ENCODE measurements at places on chromosomes 6 and 20.

DNA sequence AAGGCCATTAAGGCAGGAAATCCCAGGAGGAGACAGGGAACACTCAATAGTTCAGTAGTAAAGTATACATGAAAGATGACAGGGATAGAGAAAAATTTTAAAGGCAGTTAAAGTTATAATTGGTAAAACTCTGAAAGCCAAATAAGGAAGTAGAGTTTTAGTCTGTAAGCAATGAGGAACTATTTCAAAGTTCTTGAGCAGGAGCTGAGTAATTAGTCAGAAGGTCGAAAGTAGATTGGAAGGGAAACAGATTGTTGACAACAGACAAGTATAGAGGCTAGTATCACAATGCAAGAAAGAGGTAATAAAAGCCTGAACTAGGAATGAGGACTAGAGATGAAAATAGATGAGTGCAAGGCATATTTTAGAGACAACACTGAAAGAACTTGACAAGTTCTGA is 150.3 kb downstream of the CDK19 start:
- no peak for DNase-seq

DNA sequence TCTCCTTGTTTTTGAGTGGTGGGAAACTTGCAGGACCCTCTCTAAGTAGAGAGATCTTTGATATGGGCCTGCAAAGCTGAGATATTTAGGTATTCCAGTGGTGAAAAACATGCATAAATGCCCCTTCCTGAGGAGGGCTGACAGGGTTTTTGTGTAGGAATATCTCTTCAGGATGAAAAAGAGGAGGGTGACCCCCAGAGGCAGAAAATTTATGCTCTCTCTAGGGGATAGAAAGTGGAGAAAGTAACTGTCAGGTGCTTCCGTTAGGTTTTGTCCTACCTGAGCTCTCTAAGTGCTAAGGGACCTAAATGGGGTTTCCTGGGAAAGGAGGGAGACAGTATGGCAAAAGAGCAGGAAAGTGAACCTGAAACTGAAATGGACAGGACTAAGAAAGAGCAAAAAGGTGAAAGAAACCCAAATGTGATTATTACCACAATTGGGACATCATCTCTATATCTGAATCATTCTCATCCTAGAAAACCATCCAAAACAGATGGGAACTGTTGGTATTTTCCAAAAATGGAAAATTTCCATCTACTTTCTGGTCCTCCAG is 2.0 kb downstream of the COL19A1 start:
- no peak for DNase-seq

DNA sequence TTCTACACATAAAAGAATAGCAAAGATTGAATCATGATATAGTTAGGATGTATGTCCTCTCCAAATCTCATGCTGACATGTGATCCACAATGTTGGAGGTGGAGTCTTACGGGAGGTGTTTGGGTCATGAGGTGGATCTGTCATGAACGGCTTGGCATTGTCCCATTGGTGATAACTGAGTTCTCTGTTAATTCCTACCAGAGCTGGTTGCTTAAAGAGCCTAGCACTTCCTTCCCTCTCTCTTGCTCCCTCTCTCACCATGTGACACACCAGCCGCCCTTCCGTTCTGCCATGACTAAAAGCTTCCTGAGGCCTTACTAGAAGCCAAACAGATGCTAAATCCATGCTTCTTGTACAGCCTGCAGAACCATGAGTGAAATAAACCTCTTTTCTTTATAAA is 8.3 kb downstream of the TNFRSF21 start:
- no peak for DNase-seq

GRCh38 chr6:162069995-162070394 is 657.6 kb downstream of the PRKN start:
- DNase-seq, result no peak

DNA sequence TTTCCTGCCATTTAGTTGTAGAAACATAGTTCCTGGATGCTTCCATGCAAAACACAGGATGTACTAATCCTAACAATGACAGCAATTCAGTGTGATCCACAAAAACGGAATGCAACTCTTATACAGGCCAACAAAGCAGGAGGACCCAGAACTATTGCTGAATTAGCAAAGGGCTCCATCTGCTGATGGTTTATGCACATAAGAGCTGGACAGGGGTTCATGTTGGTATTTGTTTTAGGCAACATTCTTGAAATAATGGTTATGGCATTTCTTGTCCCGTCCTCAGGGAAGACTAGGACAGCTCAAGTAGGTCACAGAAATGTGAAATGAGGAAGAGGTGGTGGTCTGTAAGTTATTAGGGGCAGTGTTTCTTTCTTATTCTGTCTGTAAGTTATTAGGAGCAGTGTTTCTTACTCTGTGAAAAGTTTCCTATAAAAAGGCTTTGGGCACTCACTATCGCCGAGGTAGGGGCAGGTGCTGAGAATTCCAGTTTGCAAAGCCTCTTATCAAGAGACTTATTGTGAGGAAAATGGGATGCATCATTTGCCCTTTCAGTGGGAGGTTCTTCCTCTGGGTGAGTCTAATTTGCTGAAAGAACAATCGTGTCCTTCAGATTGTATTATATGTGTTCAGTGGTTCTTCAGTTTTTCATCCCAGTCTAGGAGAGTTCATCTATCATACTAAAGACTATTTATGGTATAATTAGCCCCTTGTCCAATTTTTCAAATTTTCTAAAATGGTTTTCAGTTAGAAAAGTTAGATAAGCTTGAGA is 171.1 kb downstream of the MCHR2 start:
- no peak for DNase-seq

DNA sequence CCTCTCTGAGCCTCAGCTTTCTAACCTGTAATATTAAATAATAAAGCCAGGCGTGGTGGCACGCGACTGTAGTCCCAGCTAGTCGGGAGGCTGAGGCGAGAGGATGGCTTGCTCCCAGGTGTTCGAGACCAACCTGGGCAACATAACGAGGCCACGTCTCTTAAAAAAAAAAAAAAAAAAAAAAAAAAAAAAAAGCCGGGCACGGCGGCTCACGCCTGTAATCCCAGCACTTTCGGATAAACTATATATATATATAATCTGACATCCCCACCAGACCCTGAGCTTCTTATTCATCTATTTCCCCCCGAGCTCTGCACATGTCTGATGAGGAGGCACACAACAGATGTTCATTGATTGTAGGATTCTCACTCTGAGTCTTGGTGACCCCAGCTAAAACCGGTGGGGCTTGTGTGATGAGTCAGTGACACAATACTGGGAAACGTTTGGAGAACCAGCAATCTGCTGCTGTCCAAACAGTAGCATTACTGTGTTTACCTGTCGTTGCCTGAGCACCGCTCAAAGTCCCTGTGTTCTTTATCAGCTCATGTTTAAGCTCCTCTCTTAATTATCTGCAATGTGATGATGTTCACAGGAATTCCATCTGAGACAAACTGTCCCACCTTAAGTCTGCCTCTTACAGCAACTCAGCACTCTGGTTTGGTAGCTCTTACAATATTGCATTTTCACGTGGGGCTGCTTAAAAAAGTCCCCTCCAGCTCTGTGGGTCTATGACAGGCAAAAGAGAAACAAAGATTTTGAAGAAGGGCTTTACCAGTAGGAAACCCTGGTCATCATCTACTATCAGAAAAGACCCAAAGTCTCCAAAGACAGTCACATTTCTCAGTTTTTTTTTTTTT is 1.0 kb upstream of the SPATA2 start:
- no peak for DNase-seq

- DNase-seq, result no peak
Observed at GRCh38 chr6:145929037-145929633, 35.0 kb downstream of the SHPRH start.

GRCh38 chr6:28008053-28008452 is 51.0 kb downstream of the OR2B6 start:
- no peak for DNase-seq

- DNase-seq, result no peak
Observed at GRCh38 chr6:128569732-128570679, 49.6 kb upstream of the PTPRK start.

GRCh38 chr6:4371207-4371921 is 236.0 kb upstream of the ECI2 start:
- DNase-seq, result no peak

GRCh38 chr20:2654831-2655230 is 2.4 kb downstream of the NOP56 start:
- no peak for DNase-seq

GRCh38 chr6:73969971-73970970 is 274.3 kb downstream of the CD109 start:
- no peak for DNase-seq

DNA sequence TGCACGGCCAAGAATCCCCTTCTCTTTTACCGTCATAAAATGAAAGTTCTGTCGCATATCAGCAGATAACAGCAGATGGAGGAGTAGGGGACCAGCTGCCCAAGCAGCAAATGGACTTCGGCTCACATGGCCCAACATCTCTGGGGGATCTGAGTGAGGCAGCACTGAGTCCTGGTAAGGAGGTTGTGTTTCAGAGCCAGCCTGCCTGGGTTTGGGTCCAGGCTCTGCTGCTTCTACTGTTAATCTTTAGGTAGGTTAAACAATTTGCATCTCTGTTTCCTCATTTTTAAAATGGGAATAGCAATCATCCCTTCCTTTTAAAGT is 193.6 kb downstream of the DOK5 start:
- DNase-seq, result no peak

DNA sequence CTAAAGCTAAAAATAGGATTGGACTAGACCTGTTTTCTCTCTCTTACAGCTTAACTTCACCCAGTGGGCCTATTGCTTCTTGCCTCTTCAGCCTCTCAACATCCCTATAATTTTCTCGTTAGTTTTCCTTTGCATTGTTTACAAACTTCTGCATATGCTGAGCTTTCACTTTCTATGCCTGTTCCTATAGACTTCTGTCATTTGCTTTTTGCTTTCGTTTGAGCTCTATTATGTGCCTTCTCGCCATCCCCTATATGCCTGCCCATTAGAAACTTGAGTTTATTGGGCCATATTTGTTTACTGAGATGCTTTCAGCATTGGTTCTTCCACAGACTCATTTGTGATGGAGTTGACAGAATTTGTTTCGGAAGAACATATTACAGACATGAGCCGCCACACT is 40.9 kb downstream of the NCOA7 start:
- no peak for DNase-seq

GRCh38 chr20:46362921-46363867 is 43.2 kb downstream of the ELMO2 start:
- DNase-seq, result no peak

DNA sequence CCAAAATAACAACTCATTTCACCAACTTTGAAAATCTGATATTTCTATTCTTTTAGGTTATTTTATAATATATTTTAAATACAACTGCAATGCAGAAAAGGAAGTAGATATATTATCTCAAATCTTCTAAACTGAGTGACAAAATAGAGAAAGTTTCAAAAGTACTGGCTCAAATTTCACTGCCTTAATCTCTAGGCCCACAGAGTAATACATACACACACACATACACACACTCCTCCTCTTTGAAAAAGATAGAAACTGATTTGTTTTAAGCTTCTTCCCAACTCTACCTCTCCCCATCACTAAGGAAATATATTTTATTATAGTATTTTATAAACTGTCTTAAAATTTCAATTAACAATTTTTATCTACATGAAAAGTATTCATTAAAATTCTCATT is 36.2 kb downstream of the ARHGAP18 start:
- DNase-seq, result no peak

DNA sequence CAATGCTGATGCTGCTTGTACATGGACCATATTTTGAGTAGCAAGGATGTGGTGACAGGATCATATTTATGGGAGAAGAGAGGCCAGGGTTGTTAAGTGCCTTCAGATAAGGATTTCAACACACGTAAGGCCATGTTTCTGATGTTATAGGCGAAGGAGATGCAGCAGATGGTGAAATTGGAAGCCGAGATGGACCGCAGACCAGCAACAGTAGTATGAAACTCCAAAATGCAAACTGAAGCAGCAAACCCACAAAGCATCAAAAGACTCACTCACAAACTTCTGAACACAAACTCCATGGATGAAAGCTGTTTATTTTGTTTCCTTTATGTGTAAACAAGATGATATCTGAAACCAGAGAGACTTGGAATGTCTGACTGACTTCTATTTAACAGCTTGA is 35.6 kb upstream of the LAMP5 start:
- DNase-seq, result no peak
